ENCODE measurements at places on chromosomes 7 and 10. TPM values are rescaled to one million over a fixed set of nuclear protein-coding genes. Genes with fewer than 3 reads are reported as not detected.

The OR2A7 gene
- total RNA-seq, result not detected

The OGA gene
- 85.5 TPM for total RNA-seq

The MIOS gene
- total RNA-seq, result 294 TPM

- no peak overlapping the region for H3K27ac ChIP-seq
- no peak overlapping the region for H3K4me3 ChIP-seq
- no peaks in the 10 kb centered on the region for H3K27me3 ChIP-seq
These were observed 577.5 kb upstream of the SORCS1 start for GRCh38 chr10:107741971-107742370.

GRCh38 chr7:121271098-121271497 lies 57.7 kb upstream of the WNT16 start:
- no peak overlapping the region for H3K27ac ChIP-seq
- H3K36me3 ChIP-seq, result no peaks in the 10 kb centered on the region
- peaks cover 3% of the 10 kb centered on the region for H3K4me1 ChIP-seq
- no peaks in the 10 kb centered on the region for H3K27me3 ChIP-seq

- DNase-seq, result no peak
- H3K36me3 ChIP-seq, result no peaks in the 10 kb centered on the region
- no peaks in the 10 kb centered on the region for H3K27me3 ChIP-seq
- no peak overlapping the region for H3K27ac ChIP-seq
- peaks cover 60% of the 10 kb centered on the region for H3K4me1 ChIP-seq
- no peak overlapping the region for H3K4me3 ChIP-seq
These were observed 65.4 kb downstream of the SGMS1 start for GRCh38 chr10:50558371-50558770.
